ENCODE measurements at places on chromosomes 12 and 14. TPM values are rescaled to one million over a fixed set of nuclear protein-coding genes. Genes with fewer than 3 reads are reported as not detected.
A peak's percentile ranks its signal among the peaks of the same experiment; 100 is the strongest.

- no peak for DNase-seq
These were observed 103.1 kb downstream of the EML1 start for GRCh38 chr14:99896361-99896760.

GRCh38 chr14:104721505-104722431 is 2.3 kb upstream of the ADSS1 start:
- no peak for DNase-seq

Gene EML5
- 0.40 TPM for total RNA-seq

Gene RPL10L
- total RNA-seq, result not detected

DNA sequence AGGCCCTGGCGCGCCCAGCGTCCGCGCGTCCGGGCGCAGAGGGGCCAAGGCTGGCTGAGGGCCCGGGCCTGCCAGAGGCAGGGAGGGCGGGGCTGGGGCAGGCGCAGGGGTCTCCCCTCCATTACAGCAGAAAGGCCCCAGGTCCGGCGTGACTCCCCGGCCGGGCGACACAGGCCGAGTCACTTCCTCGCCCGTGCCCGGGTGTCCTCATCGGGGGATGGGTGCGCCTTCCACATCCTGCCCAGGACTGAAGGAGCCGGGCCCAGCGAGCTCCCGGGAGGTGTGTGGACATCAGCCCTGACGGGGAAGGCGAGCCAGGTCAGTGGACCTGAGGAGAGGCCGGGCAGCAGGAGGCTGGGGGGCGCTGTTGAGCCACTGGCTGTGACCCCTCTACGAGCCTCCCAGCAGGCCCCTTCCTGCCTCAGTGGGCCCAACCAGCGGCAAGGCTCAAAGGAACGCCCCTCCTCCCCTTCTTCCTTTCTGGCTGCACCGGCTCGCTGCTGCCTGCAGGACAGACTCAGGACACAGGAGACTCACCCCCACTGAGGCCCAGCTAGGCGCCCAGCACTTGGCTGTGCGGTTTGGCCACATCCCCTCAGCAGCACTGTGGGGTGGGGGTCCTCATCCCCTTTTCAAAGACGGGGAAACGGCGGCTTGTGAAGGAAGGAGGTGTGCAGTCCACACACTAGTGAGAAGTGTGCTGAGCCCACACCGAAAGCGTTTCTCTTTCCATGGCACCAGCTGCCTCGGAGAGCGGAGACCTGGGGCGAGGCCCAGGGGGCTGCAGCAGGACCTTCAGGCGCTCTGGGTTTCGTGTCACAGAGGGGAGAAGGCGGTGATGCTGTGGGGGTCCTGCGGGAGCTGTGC is 606 bp downstream of the TNFAIP2 start:
- DNase-seq, result no peak

DNA sequence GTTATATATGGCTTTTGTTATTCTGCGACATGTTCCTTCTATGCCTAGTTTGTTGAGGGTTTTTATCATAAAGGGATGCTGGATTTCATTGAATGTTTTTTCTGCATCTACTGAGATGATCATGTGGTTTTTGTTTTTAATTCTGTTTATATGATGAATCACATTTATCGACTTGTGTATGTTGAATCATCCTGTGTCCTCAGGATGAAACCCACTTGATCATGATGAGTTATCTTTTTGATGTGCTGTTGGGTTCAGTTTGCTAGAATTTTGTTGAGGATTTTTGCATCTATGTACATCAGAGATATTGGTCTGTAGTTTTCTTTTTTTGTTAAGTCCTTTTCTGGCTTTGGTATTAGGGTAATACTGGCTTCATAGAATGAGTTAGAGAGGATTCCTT is 291.2 kb downstream of the AKAP6 start:
- no peak for DNase-seq

GRCh38 chr12:74537126-74537706 is 419 bp upstream of the ATXN7L3B start:
- peak; percentile 36 for DNase-seq

DNA sequence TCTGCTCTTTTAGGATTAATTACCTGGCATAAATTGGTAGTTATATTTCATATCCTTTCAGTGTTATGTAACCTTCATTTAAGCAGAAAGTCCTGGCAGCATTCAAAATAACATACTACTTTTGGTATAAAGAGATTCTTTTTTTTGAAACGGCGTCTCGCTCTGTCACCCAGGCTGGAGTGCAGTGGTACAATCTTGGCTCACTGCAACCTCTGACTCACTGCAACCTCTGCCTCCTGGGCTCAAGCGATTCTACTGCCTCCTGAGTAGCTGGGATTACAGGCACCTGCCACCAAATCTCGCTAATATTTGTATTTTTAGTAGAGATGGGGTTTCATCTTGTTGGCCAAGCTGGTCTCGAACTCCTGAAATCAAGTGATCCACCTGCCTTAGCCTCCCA is 9.2 kb downstream of the KTN1 start:
- no peak for DNase-seq

GRCh38 chr12:109385339-109386058 is 37.8 kb downstream of the MYO1H start:
- DNase-seq, result no peak

GRCh38 chr14:79395061-79395460 is 816.2 kb downstream of the DIO2 start:
- DNase-seq, result no peak

Gene KNTC1
- total RNA-seq, result 61.2 TPM

DNA sequence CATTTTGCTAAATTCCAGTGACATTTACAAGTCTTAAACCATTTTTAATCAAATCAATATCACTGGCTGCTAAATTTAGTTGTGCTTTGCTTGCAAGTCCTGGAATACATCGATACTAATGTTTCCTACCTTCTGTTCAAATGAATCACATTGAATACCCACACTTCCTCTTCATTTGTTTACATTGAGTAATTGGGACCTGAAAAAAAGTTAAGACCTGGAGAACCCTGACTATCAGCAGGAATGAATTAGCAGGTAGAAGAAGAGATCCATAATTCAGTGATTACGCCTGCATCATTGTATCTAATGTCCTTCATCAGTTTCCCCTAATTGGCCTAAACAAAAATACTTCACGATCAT is 369.3 kb downstream of the ETNK1 start:
- DNase-seq, result no peak

Gene SOX5
- total RNA-seq, result 0.17 TPM

GRCh38 chr12:110247340-110248095 is 33.5 kb upstream of the ATP2A2 start:
- DNase-seq, result peak; percentile 55

Gene OR6C1
- not detected for total RNA-seq

- no peak for DNase-seq
These were observed 484.8 kb downstream of the EGLN3 start for GRCh38 chr14:33465846-33466700.

DNA sequence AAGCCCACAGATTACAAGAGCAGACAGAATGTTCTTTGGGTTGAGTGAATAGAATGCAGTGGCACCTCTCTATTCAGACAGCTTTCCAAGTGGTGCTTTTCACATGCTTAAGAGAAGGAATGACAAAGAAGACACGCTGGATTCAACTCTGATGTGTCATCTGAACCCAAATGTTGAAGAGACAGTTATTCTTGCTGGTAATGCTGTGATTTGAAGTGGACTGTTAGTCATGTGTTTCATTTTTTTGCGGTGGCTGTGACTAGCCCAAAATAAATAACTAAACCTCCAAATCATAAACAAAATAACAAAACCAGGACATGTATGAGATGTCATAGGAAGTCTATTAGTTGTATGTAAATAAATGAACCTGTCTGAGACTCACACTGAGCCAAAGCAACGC is 391.8 kb upstream of the PRICKLE1 start:
- no peak for DNase-seq

Gene TC2N
- 3.0 TPM for total RNA-seq

DNA sequence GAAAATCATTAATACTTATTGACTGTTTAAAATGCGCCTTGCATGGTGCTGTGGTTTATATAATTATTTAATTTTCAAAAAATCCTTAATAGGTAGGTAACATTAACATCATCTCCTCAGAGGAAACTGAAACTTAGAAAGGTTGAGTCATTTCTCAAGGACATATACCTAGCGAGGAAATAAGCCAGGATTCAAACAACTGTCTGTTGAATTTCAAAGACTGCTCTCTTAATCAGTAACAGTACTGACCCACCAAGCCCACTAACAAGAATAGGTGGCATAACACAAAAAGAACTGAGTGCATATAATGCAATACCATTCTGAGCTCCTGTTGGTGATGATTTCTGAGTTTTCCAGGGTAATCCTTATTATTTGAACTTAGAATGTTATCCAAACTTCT is 174.3 kb downstream of the SOX5 start:
- DNase-seq, result no peak

Gene LYZ
- total RNA-seq, result not detected

- no peak for DNase-seq
These were observed 24.6 kb downstream of the ZFP36L1 start for GRCh38 chr14:68768316-68768715.

GRCh38 chr12:126067626-126068329 is 1002.5 kb downstream of the AACS start:
- no peak for DNase-seq

Gene TTC5
- total RNA-seq, result 10.2 TPM

GRCh38 chr14:90883782-90884181 is 67.6 kb upstream of the TTC7B start:
- no peak for DNase-seq

Gene ETFBKMT
- 0.63 TPM for total RNA-seq

- DNase-seq, result no peak
These were observed 35.5 kb upstream of the ALX1 start for GRCh38 chr12:85244561-85244960.

GRCh38 chr12:88247241-88247643 is 105.1 kb downstream of the TMTC3 start:
- DNase-seq, result no peak

Gene TPPP2
- total RNA-seq, result not detected

Gene ZNF605
- 5.1 TPM for total RNA-seq

Gene SDSL
- total RNA-seq, result 6.3 TPM

Gene EPYC
- not detected for total RNA-seq

DNA sequence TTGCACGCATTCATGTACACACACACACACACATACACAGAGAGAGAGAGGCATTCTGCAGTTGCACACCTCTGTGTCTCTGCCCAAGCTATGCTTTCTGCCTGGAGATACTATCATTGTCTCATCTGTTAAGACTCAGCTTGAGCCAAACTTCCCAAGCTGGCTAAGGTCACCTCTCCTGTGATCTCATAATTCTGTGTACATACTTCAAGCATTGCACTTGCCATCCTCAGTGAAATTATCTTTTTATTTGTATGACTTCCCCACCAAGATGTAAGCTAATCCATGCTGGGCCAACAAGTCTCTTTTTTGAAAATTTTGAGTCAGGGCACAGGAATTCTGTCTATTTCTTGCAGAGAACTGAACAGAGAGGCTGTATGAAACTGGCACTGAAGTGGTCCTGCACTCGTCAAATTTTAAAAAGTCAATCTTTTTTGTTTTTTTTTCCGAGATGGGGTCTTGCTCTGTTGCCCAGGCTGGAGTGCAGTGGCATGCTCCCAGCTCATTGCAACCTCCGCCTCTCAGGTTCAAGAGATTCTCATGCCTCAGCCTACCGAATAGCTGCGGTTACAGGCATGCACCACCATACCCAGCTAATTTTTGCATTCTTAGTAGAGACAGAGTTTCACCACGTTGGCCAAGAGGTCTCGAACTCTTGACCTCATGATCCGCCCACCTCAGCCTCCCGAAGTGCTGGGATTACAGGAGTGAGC is 44.3 kb downstream of the TMTC1 start:
- DNase-seq, result no peak

DNA sequence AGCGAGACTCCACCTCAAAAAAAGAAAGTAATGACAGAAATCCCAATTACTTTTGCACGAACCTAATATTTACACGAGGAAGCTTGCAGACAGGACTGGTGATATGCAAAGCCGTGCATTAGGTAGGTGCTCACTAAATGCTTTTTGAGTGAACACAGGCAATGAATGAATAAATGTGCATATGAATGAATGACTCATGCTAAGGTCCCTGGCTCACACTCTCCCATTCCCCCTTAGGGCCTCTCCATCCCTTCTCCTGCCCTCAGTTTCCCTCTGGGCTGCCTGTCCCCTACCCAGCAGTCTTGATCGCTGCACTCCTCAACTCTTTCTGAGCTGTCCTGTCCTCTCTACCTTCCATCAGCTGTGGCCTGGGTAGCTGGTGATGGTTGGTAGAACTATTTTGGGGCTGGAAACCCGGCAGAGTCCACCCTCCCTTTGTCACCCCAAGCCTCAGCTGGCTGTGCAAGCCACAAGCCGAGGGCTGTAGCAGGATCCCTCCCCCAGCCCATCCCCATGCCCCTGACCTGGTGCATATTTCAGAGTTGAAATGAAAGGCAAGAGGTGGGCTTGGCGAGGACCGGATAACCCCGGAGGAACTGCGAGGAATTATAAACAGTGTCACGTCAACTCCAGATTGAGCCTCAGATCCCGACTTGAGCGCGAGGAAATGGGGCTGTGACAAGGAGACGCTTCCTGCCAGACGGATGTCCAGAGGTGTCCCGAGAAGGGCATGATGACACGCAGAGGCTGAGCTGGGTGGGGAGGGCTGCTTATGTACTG is 191.7 kb upstream of the GSC start:
- DNase-seq, result no peak

DNA sequence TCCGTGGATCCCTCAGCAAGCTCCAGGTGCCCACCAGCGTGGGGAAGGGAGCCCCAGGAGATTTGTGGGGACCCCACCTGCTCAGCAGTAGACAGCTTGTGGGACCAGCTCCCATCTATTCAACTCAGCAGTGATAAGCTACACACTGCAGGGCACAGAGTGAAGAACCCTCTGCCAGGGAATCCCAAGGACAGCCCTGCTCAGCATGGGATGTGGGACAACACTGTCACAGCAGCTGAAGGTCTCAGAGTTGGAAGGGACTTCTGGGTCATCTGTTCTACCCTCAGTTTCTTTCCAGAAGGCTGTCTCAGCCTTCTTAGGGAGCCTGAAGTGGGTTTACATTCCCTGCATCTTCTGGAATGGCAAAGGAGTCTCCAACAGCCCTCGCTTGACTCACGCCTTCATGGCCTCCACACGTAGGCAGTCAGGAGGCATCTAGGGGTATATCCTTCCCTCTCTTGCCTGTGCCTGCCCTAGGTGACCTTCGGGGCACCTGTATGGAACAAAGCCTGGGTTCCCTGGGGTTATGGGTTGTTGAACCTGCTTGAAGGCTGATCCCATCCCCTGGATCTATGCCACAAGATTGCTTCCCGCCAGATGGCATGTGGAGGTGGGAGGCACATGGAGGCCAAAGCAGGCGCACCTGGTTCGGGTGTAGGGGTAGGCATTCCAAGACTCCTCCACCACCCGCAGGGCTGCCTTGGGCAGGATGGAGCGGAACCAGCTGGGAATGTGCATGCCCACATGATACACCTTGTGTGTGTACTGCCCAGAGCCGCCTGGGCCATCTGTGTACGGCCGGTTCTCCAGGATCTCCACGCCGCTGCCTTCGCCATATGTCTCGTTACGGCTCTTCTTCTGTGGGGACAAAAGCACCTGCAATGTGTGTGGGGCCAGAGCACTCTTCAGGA is 33.0 kb downstream of the ARL6IP4 start:
- no peak for DNase-seq

DNA sequence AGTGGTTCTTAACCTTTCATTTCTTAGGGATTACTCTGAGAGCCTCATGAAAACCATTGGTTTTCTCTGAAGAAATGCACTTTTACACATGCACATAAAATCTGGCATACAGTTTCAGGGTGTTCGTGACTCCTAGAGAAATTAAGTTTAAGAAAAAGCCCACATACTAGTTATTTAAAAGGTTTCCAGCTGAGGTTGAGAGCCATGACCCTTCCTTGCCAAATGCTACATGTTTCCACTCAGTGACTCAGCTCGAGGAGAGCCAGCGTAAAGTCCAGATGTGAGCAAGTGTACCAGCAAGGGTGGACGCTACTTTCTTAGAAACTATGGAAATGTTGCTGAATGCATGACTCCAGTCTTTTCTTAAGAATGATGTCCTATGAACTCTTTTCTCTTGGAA is 42.7 kb upstream of the FLRT2 start:
- DNase-seq, result no peak

Measured in epithelial cell of proximal tubule (primary cell).